MV-4-11 (cell line): ENCODE measurements at places on chromosomes 3 and 15.

- no peak for DNase-seq
These were observed 32.3 kb upstream of the RAB7A start for GRCh38 chr3:128693696-128694095.

- no peak for DNase-seq
These were observed 173.3 kb downstream of the RBMS3 start for GRCh38 chr3:29454161-29454611.

GRCh38 chr15:89514186-89514585 lies 17.8 kb upstream of the RHCG start:
- DNase-seq: no peak

DNA sequence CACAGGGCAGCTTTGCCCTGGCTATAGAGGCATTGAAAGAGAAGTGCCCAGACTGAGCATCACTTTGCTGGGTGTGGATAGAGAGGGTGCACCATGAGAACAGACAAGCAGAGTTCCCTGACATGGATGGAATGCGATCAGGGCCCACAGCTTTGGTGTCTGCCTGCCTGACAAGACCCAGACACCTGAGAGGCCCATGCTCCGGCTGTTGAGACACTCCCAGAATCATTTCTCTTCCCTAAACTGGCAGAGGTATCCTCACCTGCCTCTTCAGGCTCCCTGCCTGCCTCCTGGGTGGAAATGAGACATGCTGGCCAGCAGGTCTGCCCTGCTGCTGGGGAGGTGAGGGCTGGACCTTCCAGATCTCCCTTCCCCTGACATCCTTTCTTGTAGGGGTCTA lies 10.4 kb upstream of the CHST14 start:
- DNase-seq: no peak

DNA sequence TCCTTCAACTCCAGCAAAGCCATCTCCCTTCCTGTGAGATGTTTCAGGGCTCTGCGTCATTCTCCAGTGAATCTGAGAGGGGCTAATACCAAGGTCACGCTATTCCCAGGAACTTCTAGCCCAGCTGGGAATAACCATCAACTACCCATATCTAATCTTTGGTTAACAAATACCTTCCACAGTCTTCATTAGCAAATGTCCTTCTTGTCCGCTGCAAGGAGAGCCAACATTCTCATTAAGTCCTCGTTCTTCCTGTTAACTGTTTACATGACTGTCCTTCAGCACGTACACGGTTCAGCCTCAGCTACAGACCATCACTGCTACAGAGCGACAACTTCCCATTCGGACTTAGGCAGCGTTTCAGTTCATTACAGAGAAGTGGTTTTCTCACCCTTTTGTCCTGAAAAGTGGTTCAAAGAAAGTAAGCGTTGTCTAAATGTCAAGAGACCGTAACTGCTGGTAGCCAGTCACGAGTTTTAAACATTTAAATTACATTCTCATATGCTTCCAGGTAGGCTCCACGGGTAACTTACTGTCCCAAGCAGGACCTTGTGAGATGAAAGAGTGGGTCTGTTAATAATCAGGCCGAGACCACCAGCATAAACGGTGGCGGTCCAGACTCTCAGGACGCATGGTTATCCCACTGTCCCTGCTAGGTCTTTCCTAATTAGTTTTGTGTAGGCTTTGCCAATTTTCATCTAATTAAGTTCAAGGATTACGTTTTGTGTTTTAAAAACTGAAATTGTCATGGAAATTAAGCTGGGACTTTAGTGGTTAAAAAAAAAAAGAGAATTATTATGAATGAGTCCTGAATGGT lies 63.8 kb downstream of the CHSY1 start:
- DNase-seq: peak; percentile 69

DNA sequence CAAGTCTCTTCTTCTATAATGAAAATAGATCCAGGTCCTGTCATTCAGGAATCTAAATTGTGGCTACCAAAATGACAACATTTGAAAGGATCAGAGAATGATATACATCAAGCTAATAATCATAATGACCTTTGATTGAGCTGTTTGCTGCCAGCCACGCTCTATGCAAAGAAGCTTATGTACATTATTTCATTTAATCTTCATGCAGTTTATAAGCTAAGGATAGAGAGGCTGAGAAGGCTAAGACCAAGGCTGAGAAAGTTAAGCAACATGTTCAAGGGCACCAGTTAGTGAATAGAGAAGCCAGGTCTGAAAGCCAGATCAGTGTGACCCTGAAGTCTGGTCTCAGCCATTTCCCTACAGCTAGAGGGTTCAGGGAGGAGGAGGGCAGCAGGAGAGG lies 29.4 kb downstream of the PAQR5 start:
- DNase-seq: no peak

- DNase-seq: no peak
These were observed 8.7 kb downstream of the COL8A1 start for GRCh38 chr3:99647081-99647480.

GRCh38 chr3:148943506-148944205 lies 47.7 kb upstream of the GYG1 start:
- DNase-seq: peak; percentile 75

DNA sequence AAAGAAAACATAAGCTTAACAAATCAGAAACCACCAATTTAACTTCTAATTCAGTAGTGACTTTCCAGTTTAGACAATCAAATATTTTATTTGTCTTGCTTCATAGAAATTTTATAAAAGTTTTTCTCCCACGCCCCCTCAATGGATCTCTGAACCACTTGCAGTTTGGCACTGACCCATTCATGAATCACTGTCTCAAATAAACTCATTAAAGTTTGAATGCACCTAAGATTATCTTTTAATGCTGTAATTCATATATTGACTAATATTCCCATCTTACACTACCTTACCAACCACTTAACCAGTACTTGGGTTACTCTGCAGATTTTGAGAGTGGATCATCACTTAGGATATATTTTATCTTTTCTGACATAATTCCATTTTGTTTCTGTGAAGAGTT lies 880.2 kb downstream of the OTOL1 start:
- no peak for DNase-seq

DNA sequence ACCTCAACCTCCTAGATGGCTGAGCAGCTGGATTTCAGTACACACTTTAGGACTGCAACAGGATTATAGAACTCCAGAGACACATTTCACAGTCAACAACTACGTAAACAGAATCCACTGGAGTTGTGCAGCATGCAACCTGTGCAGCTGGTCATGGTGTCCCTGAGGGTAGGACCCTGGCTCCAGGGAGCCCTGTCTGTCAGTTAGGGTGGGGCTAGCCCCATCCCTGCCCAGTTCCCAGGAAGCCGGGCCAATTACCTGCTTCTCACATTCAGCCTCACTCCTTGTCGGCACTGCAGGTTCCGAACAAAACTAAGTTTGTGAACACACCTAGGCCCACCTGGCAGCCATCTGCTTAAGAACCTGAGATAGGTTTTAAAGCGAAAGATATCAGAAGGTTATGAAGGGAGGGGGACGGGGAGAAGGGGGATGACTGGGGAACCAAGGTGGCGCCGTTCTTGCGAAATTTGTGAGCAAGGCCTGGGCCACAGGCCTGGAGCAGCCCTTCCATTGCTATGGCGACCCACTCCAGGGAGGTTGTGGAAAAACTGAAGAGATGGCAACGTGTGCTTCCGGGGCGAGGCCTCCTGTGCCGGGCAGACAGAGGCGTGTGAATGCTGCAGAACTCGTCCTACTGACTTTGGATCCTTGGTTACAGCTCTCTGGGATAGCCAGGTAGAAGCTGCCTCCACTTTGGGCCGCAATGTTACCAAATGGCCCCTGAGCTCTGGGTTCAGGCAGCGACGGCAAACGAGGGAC lies 25.3 kb downstream of the ACSBG1 start:
- no peak for DNase-seq
